NCI-H774 (cell line): ENCODE measurements at places on chromosomes 2 and 18.
A peak's percentile ranks its signal among the peaks of the same experiment; 100 is the strongest.

- no peak for DNase-seq
Observed at GRCh38 chr2:109242210-109242653, 113.2 kb downstream of the SH3RF3 start.

- no peak for DNase-seq
Observed at GRCh38 chr2:171939743-171940071, 17.4 kb downstream of the HAT1 start.

- DNase-seq: no peak
Observed at GRCh38 chr2:18910843-18911242, 321.5 kb upstream of the NT5C1B start.

- no peak for DNase-seq
Observed at GRCh38 chr18:54161267-54161666, 63.2 kb downstream of the MBD2 start.

GRCh38 chr2:130819608-130820278 is 17.0 kb upstream of the ARHGEF4 start:
- no peak for DNase-seq

- no peak for DNase-seq
Observed at GRCh38 chr18:66510357-66511045, 93.4 kb downstream of the CDH19 start.

GRCh38 chr18:63245600-63245999 is 74.0 kb downstream of the BCL2 start:
- DNase-seq: no peak

- DNase-seq: no peak
Observed at GRCh38 chr18:25099895-25100294, 252.1 kb downstream of the ZNF521 start.

GRCh38 chr2:43267381-43267780 is 41.0 kb upstream of the ZFP36L2 start:
- no peak for DNase-seq

DNA sequence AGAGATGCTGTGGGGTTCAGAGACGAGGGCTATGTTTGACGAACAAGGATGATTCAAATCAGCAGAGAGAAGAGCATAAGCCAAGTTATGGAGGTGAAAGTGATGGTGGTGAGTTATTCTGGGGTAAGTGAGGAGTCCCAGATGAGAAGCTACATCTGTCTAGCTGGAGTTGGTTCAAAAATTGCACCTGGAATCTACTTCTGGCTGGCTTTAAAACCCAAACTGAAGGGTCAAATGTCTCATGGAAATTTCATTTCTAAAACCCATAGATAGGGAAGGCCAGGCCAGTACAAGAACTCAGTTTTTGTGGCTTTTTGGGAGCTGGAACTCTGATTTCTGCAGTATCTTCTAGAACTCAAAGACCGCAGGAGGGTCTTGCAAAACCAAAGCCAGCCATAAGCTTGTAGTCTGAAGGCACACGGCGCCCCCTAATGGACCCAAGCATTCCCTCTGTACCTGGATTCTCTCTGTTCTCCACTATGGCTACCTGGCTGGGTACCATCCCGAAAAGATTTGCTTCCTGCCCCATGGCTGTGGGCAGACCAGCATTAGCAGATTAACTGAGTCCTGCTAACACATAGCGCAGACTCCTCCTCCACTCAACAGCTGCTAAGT is 229.1 kb upstream of the SLC14A2 start:
- DNase-seq: no peak

GRCh38 chr2:216904974-216905373 is 45.1 kb upstream of the TNP1 start:
- no peak for DNase-seq

GRCh38 chr2:43136876-43137275 is 89.5 kb downstream of the ZFP36L2 start:
- no peak for DNase-seq

GRCh38 chr2:233638836-233639235 is 2.6 kb downstream of the UGT1A10 start:
- DNase-seq: no peak

DNA sequence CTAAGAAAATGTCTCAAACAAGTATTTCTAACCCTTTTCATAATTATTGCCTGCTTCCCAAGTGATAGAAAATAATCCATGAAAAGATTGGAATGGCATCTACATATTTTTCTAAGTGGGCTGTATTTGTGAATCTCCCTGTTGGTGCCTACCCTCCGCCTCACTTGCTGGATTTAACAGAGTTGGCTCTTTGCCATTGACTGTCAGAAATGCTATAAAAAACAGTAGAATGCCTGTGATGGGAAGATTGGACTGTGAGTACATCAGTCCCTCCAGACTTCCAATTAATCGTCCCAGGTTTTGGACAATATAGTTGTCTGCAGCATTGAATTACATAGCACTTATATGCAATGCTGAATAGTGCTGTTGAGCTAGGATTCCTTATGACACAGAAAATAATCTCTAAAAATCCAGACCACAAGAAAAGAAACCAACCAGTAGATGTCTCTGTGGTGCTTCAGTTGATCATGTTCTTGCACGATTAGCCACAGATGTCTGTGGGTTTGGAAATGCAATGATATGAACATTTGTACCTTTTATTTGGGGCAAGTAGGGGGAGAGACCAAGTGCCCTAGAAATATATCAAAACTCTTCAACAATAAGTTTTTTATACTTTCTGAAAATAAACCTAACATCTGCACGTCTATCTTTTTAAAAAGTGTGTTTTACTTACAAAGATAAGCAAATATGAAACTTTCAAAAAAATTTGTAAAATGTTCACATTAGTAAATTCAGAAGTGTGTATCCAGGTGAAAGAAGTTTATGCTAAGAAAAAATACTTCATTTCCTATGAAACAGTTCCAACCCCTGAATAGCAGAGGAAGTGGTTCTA is 88.5 kb downstream of the DYNAP start:
- DNase-seq: peak; percentile 15

DNA sequence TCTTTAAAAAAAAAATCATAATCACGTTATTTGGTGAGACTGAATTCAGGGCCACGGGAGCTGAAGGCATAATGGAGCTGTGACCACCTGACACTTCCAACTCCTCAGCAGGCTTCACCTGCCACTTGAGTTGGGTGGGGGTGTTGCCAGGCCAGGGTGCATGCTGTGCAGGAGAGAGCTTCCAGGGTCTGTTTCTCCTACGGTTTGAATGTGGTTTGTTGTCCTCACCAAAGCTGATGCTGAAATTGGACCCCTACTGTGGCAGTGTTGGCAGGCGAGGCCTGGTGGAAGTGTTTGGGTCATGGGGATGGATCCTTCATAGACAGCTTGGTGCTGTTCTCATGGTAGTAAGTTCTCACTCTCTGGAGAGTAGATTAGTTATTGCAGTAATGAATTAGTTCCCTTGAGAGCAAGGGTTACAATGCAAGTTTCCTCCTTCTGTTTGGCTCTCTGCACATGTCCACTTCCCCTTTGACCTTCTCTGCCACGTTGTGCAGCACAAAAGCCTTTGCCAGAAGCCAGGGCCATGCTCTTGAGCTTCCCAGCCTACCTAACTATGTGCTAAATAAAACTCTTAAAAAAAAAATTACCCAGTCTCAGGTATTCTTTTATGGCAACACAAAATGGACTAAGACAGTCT is 38.3 kb upstream of the ANKRD44 start:
- DNase-seq: no peak

DNA sequence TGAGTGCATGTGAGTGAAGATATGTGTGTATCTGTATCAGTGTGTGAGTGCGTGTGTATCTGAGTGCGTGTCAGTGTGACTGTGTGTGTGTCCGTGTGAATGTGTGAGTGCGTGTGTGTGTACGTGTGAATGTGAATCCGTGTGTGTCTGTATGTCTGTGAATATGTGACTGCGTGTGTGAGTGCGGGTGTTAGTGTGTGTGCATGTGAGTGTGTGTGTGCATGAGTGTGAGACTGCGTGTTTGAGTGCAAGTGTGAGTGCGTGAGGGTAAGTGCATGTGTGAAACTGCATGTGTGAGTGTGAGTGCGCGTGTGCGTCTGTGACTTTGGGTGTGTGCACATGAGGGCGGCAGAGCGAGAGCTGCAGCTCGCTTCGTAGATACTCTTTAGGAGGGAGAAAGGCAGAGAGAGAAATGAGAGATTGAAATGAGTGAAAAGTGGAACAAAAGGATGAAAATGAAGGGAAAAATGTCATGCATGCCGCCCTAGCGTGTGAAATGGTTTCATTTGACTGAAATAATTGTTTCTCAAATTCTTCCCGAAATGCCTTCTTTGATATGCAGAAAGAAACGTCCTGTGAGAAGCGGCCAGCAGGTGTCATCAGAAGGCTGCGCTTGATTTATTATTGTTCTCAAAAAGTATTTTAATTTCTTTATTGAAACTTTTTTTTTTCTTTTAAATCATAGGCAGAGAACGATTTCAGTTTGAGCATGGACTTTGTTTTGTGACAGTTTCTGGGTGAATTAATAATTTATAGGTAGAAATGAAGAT is 25.6 kb downstream of the ZNF407 start:
- DNase-seq: no peak

DNA sequence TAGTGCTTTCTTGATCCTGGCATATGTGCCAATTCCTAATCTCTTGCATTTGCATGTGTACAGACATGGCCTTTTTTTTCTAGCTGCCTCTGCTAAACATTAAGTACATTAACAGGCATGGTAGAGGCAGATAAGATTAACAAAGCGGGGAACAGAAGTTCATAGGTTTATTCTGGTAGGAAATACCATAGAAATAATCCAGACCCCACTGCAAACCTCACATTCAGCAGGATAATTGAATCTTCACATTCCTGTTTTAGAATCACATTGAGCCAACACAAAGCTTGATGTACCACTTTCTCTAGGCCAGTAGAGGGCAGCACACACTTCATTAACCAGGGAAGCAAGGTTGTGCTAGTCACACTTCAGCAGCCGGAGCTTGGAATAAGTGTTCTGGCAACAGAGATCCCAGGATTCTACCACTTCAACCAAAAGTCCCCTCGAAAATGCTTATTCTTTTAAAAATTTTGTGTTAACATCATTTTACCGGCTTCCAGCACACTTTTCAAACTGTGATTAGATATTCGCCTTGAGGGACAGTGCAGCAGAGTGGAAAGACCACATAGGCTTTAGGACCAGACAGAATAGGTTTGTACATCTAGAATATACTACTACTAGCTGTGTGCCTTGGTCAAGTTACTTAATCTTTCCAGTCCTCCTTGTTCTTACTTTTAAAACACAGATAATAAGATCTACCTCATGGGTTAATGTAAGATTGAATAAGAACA is 420.2 kb upstream of the CHST9 start:
- DNase-seq: peak; percentile 66

- DNase-seq: no peak
Observed at GRCh38 chr2:189829102-189829833, 45.0 kb downstream of the PMS1 start.

- DNase-seq: no peak
Observed at GRCh38 chr2:39516347-39517101, 79.4 kb upstream of the MAP4K3 start.

DNA sequence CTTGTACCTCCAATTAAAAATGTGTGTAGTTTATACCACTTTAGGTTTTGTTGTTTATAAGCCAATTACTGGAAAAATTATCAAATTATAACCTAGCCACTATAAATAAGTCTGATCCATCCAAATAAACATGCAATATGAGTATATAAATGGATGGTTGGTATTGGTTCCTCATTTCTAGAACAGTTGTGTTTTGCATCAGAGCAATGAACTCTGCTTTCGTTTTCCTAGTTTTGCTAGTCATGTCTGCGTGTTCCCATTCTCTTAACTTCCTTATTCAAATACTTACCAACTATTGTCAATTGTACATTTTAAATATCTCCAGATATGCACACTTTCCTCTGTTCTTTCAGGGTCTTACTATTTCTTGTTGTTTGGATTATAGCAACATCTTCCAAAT is 641.7 kb downstream of the NR4A2 start:
- no peak for DNase-seq

GRCh38 chr2:197216361-197216979 is 94.1 kb downstream of the ANKRD44 start:
- no peak for DNase-seq

GRCh38 chr18:25435149-25435782 is 83.3 kb upstream of the ZNF521 start:
- no peak for DNase-seq

DNA sequence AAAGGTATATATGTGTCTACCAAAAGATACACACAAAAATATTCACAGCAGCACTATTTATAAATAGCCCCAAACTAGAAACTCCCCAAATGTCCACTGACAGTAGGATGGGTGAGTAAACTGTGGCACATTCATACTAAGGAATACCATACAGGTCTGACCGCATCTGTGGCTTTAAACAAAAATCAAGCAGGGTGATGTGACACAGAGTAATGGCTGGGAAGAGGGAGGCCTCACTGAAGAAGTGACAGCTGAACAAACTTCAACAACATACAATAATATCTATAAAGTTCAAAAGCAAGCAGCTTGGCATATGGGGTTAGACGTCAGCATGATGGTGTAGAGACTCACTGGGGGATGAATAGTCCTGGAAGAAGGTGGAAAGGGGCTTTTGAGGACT is 115.1 kb upstream of the PPP1CB start:
- DNase-seq: no peak

DNA sequence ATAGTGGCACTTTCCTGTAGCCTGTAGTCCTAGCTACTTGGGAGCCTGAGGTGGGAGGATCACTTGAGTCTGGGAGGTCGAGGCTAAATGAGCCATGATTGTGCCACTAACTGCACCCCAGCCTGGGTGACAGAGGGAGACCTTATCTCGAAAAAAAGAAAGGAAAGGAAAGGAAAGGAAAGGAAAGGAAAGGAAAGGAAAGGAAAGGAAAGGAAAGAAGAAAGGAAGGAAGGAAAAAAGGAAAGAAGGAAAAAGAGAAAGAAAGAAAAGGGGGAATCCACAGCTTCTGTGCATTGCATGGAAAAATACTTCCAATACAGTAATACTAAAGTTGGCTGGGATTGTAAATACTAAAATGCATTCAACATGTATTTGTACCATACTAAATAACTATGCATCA is 12.8 kb upstream of the PIK3C3 start:
- no peak for DNase-seq

DNA sequence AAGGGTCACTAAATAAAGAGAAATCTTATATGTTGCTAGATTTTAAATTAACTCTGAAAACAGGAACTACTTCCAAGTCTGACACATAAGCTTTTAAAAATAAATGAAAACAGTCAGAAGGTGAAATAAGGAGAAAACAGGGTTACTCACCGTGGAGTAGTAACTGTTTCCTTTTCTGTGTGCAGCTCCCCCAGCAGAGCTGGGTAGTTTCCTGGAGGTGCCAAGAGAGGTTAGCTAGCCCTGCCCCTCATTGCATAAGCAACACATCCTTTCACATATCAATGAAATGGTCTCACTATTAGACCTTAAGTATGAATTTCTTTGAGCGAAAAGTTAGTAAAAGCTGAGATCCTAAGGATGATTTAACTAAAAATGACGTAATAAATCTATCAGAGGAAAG is 54.0 kb upstream of the GPR75 start:
- no peak for DNase-seq

GRCh38 chr2:128371248-128371630 is 52.6 kb upstream of the HS6ST1 start:
- DNase-seq: no peak
